ENCODE measurements at places on chromosomes 4 and X.

DNA sequence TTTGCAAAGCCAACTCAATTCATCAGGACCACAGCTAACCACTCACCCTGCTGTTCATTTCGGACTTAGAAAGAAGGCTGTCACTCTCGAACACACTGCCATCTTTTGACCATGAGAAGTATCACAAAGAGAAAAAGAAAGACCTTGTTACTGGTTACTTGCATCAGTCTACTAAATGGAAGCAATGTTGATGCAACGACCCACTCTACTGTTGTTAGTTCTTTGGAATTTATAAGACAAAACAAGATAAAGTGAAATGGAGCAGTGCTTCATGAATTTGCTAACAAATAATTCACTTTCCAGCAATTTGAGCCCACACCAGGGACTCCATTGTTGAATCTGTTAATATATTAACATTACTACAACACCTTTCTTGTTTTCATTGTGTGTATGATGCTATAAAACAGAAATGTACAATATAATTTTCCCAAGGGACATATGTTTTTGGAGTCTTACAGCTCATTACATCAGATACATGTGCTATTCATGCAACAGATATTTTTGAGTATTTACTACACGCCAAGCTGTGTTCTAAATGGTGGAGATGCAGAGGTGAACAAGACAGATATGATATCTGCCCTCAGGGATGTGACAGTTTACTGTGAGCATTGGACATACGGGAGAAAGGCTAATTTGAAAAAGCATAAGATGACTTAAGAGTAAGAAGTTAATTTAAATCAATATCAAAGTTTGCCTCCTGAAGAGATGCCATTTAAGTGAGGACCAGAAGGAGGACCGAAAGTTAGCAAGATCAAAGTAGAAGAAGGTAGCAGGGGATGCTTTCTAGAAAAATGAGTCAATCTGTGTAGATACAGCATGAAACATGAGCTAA is 87.2 kb downstream of the AREG start:
- peak; percentile 9 for DNase-seq

GRCh38 chr4:42331914-42332368 is 65.3 kb upstream of the SHISA3 start:
- peak; percentile 65 for DNase-seq

- peak; percentile 44 for DNase-seq
Observed at GRCh38 chr4:17595471-17596005, 18.5 kb downstream of the LAP3 start.

GRCh38 chr4:140466146-140466545 is 31.9 kb downstream of the MGAT4D start:
- no peak for DNase-seq

DNA sequence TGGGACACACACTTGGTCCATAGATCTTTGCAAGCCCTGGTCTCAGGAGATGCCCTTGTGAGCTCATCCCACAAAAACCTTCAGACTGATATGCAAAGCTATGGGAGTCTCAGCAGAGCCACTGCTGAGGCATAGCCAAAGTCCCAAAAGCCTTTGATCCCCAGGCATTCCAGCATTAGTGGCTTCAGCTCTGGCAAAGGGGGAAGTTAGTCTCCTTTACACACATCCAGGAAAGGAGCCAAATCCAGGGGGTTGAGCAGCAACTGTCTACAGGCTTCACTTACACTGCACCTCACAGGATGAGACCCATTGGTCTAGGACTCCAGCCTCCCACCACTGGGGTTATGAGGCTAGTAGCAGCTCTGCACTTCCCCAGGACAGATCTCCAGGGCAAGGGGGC is 14.0 kb downstream of the PF4 start:
- DNase-seq: no peak

DNA sequence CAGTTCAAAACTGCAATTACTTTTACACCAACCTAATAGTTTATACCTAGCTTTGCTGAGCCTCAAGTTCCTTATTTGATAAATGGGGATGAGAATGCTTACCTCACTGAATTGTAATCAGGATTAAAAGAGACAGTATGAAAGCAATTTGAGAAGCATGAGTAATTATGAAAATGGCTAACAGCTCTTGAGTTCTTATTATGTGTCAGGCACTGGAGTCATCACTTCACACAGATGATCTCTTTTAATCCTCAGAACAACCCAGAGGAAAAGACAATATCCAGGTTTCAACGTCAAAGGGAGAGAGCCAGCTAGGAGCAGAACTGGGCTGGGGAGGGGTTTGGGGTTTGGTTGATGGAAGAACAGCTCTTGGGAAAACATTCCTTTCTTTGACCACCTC is 221.0 kb upstream of the NWD2 start:
- DNase-seq: no peak

GRCh38 chrX:7614616-7615015 is 228.4 kb upstream of the VCX start:
- DNase-seq: no peak

DNA sequence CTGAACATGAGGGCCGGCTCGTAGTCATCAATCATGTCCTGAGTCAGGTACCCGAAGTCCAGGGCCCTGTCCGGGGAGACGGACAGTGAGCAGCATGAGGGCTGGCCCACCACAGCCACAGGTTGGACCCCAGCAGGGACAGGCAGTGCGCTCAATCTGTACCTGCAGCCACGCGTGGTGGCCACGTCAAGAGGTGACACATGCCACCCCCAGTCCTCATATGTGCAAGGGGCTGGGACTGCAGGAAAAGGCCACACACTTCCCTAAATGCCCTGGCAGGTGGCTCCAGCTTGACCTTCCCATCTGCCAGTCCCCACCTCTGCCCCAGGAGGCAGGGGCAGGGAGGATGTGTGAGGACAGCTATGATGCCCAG is 73.8 kb upstream of the MXD4 start:
- DNase-seq: no peak

- DNase-seq: no peak
Observed at GRCh38 chrX:40748977-40749376, 13.6 kb upstream of the MED14 start.

DNA sequence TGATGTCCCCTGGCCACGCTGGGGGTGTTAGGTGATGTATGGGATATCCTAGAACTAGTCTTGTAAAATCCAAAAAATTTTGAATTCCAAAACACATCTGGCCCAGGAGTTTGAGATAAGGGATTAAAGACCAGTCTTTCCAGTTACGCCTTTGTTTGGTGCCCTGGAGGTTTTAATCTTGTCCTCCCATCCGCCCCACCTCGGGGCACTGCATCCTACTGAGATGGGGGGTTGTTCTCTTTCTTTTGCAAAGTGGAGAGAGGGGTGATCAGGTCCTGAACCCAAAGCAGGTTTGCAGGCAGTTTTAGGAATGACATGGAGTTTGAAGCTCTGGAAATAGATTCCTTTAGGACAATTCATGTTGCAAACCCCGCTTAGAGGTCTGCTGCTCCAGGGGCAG is 1.8 kb downstream of the SUV39H1 start:
- no peak for DNase-seq

- DNase-seq: peak; percentile 62
Observed at GRCh38 chrX:1242891-1243402, 25.7 kb upstream of the CSF2RA start.
